ENCODE measurements at places on chromosomes 4 and X. TPM values are rescaled to one million over a fixed set of nuclear protein-coding genes. Genes with fewer than 3 reads are reported as not detected.

The ZMAT1 gene
- 15.7 TPM for total RNA-seq

The NKX3-2 gene
- not detected for total RNA-seq

GRCh38 chr4:141578451-141578850, 57.9 kb upstream of the IL15 start:
- no peak for DNase-seq

DNA sequence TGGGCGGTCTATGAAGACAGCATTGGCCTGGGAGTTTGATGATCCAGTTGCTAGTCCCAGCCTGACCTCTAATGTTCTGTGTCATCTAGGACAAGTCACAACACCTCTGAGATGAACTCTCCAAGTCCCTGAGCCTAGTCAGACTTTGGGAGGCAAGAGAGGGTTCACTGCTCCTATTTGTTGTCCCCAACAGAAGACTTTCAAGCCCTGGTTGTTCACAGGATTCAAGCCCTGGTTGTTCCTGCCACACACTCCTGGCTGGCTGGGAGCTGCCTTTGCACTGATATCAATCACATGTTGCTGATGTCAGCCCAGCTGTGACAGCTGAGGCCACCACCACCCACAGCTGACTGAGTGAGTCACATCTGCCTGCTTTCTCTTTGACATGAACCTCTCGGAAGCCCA, 253.2 kb upstream of the RASGEF1B start:
- DNase-seq = peak; percentile 56

DNA sequence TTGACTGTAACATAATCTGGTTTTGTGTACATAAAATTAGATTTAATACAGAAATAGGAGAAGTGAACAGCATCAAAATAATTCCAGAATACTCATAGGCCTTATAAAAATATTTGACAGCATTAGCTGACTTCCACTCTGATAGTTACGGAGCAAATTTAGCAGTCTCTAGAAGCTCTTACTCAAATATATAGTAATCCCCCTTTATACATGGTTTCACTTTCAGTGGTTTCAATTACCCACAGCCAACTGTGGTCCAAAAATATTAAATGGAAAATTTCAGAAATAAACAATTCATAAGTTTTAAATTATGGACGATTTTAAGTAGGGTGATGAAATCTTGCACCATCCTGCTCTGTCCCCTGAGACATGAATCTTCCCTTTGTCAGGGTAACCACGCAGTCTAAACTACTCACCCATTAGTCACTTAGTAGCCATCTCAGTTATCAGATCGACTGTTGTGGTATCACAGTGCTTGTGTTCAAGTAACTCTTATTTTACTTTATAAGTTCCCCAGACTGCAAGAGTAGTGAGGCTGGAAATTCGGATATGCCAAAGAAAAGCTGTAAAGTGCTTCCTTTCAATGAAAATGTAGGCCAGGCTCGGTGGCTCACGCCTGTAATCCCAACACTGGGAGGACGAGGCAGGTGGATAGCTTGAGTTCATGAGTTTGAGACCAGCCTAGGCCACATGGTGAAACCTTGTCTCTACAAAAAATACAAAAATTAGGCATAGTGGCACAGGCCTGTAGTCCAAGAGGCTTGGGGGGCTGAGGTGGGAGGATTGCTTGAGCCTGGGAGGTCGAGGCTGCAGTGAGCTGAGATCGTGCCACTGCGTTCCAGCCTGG, 17.2 kb upstream of the RTL9 start:
- no peak for DNase-seq

DNA sequence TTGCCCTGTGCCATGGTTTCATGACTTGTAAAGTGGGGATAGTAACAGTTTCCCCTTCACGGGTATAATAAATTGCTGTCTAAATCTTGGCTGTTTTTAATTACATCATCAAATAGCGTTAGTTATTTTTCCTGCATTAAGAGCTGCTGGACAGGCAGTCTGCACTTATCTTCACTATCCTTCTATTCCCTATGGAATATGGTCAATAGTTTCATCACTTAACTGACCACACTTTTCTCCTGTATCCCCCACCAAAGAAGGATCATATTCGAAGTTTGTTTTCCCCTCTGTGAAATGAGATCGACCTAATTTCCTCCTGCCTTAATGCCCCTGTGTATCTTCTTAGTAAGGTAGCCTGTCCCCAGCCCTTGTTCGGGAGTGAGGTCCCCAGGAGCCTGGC, 133.2 kb downstream of the SHROOM3 start:
- DNase-seq = no peak
